Activated CD4-positive, CD25-positive, alpha-beta regulatory T cell treated with anti-CD3 and anti-CD28 coated beads, Interleukin-2, amount 50 U/mL, for 16 hours (primary cell): ENCODE measurements at places on chromosomes 1 and 21.

GRCh38 chr1:32392325-32392724 lies 1.9 kb downstream of the BSDC1 start:
- DNase-seq = no peak

GRCh38 chr1:174914991-174915390 lies 84.8 kb upstream of the CACYBP start:
- no peak for DNase-seq

GRCh38 chr1:178371933-178372388 lies 124.8 kb downstream of the CLEC20A start:
- DNase-seq = no peak

- no peak for DNase-seq
Measured at GRCh38 chr1:225667362-225667761, 14.4 kb upstream of the ENAH start.

DNA sequence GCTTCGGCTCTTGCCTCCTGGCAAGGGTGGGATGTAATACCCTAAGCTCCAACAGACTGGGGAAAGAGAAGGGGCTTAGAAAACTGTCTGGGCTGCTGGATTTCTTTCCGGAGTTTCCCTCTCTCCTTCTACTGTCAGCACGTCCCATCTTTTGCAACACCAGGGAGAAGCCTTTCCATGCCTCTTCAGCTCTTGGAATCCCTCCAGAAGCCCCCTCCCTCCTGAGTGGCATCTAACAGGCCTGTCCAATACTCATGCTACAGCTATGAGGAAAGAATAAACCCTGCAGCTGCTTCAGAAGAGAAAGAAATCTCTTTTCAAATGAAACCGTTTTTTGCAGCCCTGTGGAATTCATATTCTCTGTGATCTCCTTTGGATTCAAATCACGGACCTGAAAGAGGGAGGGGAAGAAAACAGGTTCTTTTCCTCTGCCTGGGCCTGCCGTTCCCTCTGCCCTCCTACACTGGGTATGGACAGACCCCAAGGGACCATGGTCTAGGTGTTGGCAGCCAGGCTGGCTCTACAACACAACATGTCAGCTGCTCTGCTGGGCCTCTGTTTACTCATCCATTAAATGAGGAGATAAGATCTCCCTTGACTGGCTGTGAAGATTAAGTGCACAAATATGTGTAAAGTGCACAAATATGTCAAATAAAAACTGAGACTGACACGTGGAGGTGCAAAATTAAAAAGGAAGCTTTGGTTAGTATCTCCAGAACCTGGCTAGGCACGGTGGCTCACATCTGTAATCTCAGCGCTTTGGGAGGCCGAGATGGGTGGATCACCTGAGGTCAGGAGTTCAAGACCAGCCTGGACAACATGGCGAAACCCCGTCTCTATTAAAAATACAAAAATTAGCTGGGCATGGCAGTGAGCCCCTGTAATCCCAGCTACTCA lies 6.0 kb upstream of the CAPN2 start:
- DNase-seq = no peak

GRCh38 chr1:2446394-2446793 lies 29.7 kb upstream of the PLCH2 start:
- DNase-seq = no peak

- no peak for DNase-seq
Measured at GRCh38 chr1:118890851-118891384, 97.2 kb downstream of the TBX15 start.

GRCh38 chr1:228259368-228259894 lies 51.6 kb downstream of the OBSCN start:
- no peak for DNase-seq

DNA sequence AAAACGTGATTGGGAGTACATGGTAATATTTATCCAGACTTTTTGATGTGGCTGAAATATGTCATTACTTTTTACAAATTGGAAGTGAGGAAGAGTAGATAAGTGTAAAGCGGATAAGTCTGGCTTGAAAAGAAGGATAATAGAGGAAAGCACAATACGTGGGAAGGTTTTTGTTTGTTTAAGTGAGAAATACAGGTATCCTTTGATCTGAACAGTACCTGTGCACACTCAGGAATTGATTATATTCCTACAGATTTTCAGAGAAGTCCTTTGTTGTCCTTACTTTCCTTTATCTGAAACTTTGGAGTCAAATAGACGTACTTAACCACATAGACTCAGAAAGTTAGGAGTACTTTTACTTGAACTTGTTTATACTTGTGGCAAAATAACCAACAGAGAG lies 20.2 kb downstream of the CCDC18 start:
- DNase-seq = no peak

DNA sequence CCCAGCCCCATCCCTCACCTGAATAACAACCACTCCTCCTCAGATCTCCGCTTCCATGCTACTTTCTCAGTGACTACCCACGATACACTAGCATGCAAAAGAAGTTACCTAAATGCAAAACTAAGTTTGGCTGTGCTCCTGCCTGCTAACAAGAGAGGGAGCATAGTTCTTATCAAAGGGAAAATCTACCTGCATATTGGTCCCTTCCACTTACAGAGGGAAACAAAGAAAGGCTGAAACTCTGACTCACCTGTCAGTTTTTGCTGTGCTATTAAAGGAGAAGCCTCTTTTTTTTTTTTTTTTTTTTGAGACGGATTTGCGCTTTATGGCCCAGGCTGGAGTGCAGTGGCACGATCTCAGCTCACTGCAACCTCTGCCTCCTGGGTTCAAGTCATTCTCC lies 43.8 kb upstream of the RAVER2 start:
- DNase-seq = no peak
